ENCODE measurements at places on chromosomes 1 and 21.

- DNase-seq: no peak
These were observed 403.4 kb downstream of the MATN1 start for GRCh38 chr1:30319765-30320580.

DNA sequence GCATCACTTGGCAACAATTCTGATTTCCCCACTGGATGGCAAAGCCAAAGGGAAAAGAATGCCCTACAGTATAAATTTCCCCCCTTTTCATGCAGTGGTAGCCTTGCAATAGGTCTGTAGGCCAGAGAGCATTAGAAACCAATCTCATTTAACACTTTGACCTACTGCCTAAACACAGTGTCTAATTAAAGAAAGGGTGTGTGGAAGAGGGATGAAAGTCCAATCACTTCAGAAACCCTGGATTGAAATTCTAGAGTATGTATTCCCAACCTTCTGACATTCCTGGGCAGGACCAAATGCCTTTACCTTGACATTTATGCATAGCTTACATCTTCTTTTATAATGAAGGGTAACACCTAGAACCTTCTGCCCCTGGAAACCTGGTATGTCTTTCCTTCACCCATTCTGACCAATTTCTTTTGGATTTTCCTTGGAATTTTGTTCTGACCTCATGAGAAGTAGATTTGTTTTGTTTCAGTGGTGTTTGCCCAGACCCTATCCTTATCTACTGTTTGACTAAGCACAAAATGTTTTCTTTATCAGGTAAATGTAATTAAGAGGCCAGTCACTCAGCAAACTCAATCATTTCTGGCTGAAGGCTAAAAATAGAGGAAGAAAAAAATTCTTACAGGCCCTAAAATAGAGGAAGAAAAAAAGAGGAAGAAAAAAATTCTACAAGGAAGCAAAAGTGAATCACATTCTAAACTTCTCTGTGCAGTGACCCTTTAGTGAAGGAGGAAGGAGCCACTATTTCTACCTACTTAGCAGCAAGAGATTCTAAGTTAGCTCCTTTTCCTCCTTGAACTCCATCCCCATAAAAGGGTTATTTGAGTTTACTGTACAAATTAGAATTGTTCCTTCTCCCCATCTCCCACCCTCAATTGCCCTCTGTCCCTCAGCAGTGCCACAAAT lies 129.5 kb upstream of the DSCAM start:
- DNase-seq: no peak

GRCh38 chr1:218611916-218612585 lies 266.9 kb downstream of the TGFB2 start:
- no peak for DNase-seq

- DNase-seq: no peak
These were observed 94.0 kb downstream of the LRRC7 start for GRCh38 chr1:69661686-69662085.

DNA sequence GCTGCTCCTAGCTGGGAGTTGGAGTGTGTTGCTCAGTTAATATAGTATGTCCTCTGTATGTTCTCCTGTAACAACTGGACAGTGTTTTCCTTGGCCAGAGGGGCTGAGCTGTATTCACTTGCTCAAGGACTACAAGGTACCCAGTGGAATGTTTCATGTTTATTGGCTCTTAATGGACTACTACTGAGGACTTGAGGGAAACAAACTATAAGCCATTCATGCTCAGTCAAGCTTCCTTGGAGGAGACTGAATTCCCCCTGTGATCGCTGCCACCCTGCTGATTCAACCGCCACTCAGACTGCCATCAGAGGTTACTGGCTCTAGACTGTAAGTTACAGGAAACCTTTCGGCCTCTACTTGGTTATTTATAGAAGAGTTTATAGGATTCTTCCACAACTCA lies 166.6 kb downstream of the ZC3H11B start:
- no peak for DNase-seq

GRCh38 chr1:86993269-86993985 lies 79.0 kb downstream of the HS2ST1 start:
- no peak for DNase-seq

GRCh38 chr1:7233646-7234470 lies 448.6 kb downstream of the CAMTA1 start:
- DNase-seq: no peak

GRCh38 chr1:226599636-226600238 lies 51.2 kb downstream of the STUM start:
- no peak for DNase-seq

DNA sequence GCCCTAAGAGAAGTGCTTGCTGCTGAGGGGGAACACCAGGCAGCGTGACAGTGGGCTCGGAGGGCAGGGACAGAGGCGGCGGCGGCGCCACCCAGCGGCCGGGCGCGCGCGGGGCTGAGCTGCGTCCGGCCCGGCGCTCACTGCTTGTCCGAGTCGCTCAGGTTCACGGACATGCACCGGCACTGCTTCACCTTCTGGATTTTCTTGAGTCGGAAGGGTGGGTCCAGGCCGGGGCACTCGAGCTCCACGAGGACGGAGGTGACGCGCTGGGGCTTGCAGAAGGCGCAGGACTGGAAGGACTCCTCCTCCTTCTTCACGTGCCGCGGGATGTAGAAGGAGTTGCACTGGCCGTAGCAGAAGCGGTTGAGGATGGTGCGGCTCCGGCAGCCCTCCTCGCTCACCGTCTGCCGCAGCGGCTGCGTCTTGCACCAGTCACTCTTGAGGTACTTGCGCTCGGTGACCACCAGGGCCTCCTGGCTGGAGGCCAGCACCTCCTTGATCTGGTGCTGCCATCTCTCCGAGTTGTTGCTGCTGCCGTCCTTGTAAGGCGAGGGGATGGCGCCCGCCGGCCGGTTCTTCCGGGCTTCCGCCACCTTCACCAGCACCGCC lies 119.0 kb downstream of the GREM2 start:
- peak; percentile 1 for DNase-seq

GRCh38 chr1:172745014-172745413 lies 86.1 kb downstream of the FASLG start:
- no peak for DNase-seq

- no peak for DNase-seq
These were observed 20.8 kb downstream of the ZBTB8B start for GRCh38 chr1:32485554-32486255.

DNA sequence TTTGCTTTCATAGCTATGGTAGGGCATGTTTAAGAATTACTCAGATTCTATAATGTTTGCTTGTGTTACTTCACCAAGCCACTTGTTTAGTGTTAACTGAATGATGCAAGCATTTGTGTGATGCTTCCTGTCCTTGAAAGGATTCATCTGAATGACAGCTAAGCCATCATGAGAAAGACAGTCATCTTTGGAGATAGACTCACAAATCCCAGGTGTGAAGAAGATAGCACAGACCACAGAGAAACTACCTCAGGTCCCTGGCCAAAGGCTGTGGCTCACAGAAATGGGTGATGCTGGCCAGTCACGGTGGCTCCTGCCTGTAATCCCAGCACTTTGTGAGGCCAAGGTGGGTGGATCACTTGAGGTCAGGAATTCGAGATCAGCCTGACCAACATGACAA lies 321.4 kb downstream of the DPYD start:
- DNase-seq: no peak

DNA sequence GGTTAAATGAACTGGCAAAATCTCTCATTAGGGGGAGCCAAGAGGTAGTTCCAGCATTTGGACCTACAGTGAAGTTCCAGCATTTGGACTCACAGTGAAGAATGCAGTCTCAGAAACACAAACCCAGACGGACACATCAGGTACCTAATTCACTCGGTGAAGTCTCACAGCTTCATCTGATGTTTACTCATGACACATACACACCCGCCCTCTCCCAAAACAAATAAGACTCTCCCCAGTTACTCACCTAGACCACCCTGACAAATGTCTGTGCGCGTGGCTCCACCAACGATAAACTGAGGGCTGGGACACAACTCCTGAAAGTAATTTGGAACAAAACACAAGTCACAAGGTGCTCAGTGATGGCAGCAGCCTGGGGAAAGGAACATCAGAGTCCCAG lies 11.4 kb downstream of the CAPN8 start:
- DNase-seq: no peak

DNA sequence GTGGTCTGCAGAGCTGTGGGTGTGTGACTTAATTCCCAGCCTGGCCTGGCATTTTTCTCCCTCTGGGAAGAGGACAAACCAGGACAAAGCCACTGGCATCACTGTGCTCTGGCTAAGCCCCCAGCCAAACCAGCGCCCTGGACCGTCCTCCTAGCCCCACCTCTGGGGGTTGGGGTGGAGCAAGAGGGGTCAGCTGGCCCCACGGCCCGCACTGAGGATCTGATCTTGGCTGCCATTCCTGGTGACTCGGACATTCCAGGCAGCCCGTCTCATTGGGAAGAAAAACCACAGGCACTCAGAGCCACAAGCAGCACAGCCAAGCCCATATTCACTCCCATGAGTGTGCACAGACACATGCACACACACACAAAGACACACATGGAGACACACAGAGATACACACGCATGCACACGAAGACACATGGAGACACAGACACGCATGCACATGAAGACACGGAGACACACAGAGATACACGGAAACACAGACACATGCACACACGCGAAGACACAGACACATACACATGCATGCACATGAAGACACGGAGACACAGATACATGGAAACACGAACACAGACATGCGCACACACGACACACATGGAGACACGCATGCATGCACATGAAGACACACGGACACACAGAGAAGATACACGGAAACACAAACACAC lies 2.3 kb upstream of the MXRA8 start:
- no peak for DNase-seq

- no peak for DNase-seq
These were observed 42.4 kb upstream of the GADD45A start for GRCh38 chr1:67642629-67643028.

DNA sequence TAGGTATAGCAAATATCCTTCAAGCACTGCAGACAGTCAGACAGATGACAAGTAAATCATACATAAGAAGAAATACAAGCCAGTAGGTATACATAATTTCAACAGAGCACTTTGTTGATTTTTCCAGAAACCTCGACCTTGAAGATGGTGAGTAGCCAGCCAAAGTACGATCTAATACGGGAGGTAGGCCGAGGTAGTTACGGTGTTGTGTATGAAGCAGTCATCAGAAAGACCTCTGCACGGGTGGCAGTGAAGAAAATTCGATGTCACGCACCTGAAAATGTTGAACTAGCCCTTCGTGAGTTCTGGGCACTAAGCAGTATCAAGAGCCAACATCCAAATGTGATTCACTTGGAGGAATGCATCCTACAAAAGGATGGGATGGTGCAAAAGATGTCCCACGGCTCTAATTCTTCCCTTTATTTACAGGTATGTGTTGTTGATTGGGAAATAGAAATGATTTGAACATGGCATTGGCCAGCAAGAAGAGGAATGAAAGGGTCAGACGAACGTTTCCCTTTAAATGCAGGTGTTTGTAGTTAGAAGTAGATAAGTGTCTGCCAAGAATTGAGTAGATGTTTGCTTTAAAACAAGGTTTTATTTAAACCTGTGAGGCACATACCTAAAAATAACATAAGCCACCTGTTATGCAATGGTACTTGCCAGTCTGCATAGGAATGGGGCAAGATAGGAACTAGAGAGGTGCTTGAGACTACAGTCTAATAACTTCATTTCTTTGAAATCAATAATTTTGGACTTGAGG lies 2.7 kb downstream of the PDIK1L start:
- no peak for DNase-seq
